Stimulated activated CD4-positive, alpha-beta T cell treated with anti-CD3 and anti-CD28 coated beads, TNF-alpha, amount 100 ng/mL, for 1 hour (primary cell): ENCODE measurements at places on chromosomes 4 and X.
A peak's percentile ranks its signal among the peaks of the same experiment; 100 is the strongest.

- no peak for DNase-seq
Observed at GRCh38 chrX:24260842-24261550, 52.9 kb downstream of the SUPT20HL2 start.

DNA sequence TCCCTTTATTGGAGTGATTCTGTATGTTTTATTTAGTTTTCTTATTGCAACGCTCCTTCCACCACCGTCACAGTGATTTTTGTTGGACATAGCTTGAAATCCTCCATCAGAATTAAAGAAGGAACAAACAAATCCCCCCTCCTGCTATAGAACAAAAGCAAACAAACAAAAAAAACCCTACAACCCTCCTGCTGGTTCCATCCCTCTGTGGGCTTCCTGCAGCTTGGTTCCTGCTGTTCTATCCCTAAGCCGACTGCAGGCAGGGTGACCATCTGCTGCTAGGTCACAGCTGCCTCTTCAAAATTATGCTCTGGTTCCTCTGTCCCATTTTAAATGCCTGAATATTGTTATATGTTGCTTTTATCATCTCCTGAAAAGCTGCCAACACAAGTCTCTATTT lies 116.8 kb upstream of the AGA start:
- DNase-seq = no peak

- DNase-seq = peak; percentile 3
Observed at GRCh38 chrX:51144828-51145442, 187.7 kb upstream of the NUDT10 start.

- DNase-seq = no peak
Observed at GRCh38 chrX:69285881-69286564, 120.8 kb upstream of the PJA1 start.

DNA sequence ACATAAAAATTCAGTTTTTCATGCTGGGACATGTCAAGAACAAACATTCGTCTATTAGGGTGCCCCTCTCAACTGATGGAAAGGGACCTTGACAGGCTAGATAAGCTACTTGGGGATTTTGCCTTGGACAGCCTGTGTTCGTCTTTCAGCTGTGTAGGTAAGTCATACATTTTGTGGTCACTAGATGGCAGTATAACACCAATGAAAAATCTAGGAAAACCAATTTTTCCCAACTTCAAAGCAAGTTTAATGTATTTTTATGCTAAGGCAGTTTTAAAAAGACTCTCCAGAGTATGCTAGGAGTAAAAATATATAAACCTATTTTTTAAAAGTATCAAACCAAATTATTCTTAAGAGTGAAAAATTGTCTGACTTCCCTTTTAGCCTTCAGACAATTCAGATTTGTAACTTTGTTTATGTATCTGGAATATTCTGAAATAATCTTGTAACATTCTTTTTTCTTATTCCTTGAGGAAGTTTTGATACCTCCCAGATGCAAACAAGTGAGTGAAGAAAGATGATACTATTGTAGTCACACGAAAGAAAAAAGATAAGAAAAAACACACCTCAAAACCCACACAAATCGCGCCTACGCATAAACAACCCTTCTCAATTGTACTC lies 158.3 kb downstream of the CPE start:
- no peak for DNase-seq

GRCh38 chr4:5444918-5445517 lies 263.3 kb downstream of the EVC2 start:
- DNase-seq = no peak

- DNase-seq = no peak
Observed at GRCh38 chr4:101264993-101265815, 82.1 kb downstream of the PPP3CA start.

DNA sequence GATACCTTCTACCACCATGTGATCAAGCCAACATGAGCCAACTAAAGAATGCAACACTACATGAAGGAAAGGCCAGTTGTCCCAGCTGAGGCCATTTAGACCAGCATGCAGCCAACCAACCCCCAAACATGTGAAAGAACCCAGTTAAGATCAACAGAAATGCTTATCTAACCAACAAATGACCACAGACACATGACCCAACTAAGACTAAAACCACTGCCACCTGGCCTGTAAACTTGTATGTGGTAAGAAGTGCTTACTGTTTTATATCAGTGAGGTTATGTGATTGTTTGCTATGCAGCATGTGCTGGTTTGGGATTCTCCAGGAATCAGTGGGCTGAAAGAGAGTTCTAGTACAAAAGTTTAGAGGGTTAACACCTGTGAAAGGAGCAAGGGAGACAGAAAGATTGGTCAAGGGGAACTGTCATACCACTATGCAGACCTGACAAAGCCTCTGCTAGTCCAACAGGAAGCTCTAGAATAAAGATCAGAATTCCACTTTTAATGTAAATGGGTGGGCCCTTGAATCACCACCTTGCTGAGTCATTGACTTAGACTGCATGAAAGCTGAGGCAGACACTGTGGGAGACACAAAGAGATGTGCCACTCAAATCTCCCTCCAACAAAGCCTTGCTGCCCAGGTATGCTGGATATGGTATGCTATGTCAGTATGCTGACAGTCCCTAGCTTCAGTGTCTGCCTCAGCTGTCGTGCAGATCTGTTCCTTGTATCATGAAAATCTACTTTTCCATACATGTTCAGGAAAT lies 6.1 kb upstream of the SH3D19 start:
- DNase-seq = no peak

DNA sequence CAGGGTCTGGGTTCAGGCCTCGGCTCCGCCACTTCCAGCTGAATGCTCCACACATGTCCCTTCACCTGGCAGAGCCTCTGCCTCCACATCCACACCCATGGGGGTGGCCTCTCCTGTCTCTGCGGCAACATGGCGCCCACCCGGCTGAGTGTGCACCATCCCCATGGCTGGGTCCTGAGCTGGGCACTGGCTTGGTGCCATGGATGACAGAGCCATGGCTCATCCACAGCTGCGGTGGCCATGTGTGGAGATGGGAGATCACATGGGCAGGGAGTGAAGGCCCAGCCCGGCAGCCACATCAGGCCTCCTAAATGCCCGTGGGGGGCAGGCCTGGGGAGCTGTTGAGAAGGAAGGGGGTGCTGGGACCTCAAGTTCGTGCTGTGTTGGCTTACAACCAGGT lies 213.7 kb downstream of the AFAP1 start:
- DNase-seq = no peak

DNA sequence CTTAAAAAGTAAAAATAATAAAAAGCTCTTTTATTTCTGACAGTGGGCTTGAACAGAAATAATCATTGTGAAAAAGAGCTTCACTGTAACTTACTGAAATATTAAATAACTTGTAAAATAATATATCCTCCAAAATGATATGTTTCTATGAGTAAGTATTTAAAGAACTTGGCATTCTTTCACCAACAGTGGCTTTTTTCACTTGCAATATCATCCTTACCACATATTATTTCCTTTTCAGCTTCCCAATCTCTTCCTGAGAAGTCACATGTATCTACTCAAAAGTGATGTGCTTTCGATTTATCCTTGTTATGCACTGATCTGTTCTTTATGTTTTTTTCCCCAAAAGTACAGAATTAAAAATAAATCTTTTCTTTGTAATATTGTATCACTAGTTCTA lies 2.2 kb upstream of the PCDH18 start:
- no peak for DNase-seq

DNA sequence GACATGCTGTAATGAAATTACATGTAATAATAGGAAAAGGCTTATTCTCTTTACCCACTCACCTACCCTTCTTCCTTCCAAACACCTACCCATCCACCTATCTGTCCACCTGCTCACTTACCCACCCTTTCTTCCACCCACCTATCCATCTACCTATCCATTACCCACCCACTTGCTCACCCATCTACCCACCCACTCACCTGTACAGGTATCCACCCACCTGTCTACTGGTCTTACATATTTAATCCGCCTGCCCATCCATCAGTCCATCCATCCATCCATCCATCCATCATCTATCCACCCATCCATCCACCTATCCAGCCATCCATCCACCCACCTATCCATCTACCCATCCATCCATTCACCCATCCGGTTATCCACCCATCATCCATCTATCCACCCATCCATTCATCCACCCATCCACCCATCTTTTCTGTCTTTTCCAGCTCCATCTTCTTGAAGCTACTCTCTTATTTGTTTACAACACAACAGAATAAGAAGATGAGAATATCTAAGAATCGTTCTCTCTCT lies 133.3 kb upstream of the STX18 start:
- DNase-seq = no peak

DNA sequence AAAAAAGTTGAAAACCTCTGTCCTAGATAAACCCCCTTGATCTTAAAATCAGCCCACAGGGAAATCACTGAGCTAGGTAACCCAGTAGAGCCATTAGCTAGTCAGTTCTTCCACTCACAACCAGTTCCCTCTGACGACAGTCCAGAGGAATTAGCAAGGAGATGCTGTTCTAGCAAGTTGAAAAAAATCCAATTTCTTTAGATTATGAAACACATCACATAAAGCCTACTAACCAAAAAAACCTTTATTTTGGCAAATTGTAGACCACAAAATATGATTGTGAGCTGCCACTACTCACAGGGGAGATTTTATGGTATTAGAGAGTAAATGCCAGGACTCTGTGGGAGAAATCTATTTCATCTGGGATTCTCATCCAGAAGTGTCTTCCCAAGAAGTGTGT lies 22.6 kb downstream of the ADAMTS3 start:
- no peak for DNase-seq

DNA sequence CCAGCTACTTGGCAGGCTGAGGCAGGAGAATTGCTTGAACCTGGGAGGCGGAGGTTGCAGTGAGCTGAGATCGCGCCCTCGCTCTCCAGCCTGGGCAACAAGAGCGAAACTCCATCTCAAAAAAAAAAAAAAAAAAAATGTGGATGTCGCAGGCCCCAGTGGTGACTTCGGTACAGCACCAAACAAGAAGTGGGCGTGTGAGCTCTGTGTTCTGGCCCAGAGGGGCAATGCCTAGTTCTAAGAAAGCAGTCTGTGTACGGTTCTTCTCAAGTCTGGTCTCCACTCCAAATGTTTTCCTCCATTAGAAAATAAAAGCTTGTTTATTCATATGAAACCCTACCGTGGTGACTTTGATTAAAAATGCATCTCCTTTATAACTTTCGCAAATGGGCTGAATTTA lies 92.0 kb upstream of the DDX3X start:
- DNase-seq = no peak

DNA sequence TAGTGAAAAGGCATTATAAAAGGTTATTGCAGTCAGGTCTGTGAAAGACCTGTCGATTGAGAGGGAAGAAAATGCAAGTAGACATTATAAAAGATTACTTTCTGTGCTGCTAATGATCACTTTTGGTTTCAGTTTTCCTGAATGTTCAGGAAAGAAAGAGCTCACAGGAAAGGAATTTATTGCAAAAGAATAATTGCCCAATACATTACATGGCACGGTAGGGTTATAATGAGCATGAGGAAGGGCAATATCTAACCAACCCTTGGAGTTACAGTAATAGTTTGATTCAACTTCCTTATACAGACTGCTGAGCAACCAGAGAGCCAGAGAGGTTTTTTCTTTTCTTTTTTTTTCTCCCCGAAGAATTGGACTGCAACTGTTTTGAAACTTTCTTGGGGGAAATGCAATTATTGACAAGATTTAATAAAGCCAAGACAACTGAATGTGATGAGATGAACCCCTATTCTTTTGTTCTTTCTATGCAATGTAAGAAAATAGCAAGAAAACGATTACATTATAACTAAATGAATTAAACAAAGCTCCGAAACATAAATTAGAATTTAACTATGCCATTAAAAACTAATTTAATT lies 247.0 kb downstream of the C4orf33 start:
- DNase-seq = no peak

GRCh38 chrX:434946-435345 lies 48.2 kb upstream of the PPP2R3B start:
- DNase-seq = no peak

- DNase-seq = no peak
Observed at GRCh38 chr4:71944956-71945355, 86.8 kb upstream of the NPFFR2 start.

GRCh38 chr4:38076153-38076669 lies 116.0 kb downstream of the PTTG2 start:
- DNase-seq = no peak
